ENCODE measurements at places on chromosomes 11 and 22. TPM values are rescaled to one million over a fixed set of nuclear protein-coding genes. Genes with fewer than 3 reads are reported as not detected.

The ADM2 gene
- 0.37 TPM for polyA plus RNA-seq

The PARVG gene
- 40.3 TPM for polyA plus RNA-seq

The CPT1B gene
- not detected for polyA plus RNA-seq

GRCh38 chr22:28977481-28977971, 84.1 kb downstream of the C22orf31 start:
- no peak for DNase-seq

- DNase-seq = peak; percentile 87
These were observed at the start of gene SYVN1 for GRCh38 chr11:65134240-65134951. TSS of gene SYVN1 (minus strand) at chr11:65134519. CDS start at chr11:65133601, 918 bp downstream.

GRCh38 chr11:104332110-104332509, 168.2 kb upstream of the PDGFD start:
- no peak for DNase-seq

GRCh38 chr11:33923626-33924025, 31.8 kb upstream of the LMO2 start:
- no peak for DNase-seq

DNA sequence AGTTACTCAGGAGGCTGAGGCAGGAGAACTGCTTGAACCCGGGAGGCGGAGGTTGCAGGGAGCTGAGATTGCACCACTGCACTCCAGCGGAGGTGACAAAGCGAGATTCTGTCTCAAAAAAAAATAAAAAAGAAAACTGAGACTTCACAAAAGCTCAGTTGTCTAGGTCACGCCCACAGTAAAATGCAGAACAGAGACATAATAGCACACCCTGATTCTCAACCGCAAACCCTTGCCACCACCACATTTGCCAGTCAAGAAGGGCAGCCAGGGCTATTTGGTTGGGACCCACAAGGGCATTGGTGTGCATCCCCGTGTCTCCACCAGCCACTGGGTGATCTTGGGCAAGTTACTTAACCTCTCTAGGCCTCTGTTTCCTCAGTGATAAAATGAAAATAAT, 25.4 kb downstream of the CREB3L1 start:
- no peak for DNase-seq

GRCh38 chr22:25419247-25420113, 145.0 kb upstream of the GRK3 start:
- DNase-seq = no peak

- DNase-seq = no peak
These were observed 143.8 kb downstream of the CACNA1I start for GRCh38 chr22:39714321-39714720.

- no peak for DNase-seq
These were observed 60.7 kb upstream of the FADD start for GRCh38 chr11:70142221-70142875.

- DNase-seq = no peak
These were observed 31.7 kb downstream of the PARVB start for GRCh38 chr22:44055805-44056204.

DNA sequence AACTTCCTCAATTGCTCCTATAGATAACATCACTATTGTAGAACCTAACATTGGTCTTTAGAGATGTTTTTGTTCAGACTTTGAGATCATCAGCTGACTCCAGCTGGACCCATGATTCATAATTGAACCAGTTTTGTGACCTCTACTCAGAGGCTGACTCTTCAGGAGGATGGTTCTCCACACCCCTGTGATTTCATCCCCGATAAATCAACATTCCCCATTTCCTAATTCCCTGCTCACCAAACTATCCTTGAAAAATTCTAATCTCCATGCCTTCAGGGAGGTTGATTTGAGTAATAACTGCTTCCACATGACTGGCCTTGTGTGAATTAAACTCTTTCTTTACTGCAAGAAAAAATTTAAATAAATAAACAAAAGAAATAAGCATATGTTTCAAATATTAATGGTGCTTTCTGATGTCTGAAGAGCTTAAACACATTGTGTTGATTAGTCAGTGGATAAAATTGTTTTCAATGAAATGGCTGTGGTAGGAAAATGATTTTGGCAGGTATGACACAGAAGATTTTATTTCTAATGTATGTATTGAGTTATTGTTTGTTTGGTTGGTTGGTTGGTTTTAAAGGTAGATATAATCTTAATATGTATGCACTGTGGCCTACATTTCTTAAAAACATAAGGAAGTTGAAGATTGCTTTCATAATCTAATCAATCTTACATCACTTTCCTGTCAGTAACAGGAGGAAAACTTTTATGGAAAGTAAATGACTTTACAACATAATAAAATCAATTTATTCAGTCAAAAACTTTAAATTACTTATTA, 427.9 kb upstream of the CCDC179 start:
- no peak for DNase-seq

DNA sequence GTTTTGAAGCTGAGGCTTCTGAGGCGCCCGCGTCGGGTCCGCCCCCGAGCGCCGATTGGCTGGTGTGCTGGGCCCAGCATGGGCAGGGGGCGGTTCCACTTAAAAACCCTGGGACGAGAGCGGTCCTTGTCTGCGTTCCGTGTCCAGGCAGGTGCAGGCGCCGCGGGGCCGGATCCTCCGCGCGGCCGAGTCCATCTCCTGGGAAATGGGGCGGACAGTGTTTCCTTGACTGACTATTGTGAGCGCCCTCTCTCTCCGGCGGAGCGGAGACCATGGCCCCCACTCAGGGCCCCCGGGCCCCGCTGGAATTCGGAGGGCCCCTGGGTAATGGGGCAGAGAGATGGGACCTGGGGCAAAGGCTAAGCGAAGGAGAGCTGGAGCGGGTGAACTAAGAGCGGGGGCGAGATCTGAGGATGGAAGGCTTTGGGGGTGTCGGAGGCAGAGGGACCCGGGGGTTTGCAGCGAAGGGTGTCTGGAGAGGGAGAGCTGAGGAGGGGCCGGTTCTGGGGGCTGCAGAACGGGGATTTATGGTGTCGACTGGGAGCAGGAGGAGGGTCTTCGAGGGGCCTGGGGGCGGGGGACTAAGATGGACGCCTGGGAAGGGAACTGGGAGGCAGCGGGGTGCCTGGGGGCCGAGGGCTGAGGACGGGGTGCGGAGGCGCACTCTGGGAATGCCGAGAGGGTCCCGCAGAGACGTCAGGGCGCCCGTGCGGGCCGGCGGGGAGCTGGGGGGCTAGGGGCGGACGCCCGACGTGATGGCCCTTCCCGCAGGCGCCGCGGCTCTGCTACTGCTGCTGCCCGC, at the start of gene TM7SF2:
Gene TM7SF2, plus strand, starts transcription at position 129 of the 802 bp plus-strand sequence. Its CDS starts 144 bp downstream, at position 273.
- DNase-seq = peak; percentile 97

DNA sequence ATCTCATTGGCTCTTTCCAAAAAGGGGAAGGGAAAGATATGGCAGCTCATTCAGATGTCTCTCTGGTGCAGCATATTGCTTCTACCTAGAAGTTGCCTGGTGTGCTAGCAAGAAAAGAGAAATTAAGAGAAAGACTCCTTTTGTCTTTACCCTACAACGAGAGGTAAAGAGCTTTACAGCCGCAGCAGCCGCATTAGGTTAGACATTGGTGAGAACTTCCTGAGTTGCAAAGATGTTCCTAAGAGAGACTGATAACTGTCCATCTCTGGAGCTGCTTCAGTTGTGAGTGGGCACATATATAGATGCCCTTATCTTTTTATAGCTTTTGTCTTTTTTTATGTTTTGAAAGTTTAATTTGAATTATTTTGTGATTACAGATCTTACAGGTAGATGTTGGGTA, 80.8 kb upstream of the NNMT start:
- DNase-seq = no peak
